ENCODE measurements at places on chromosomes 4 and X. TPM values are rescaled to one million over a fixed set of nuclear protein-coding genes. Genes with fewer than 3 reads are reported as not detected.

TCEANC gene
- 0.92 TPM for total RNA-seq

TSPAN7 gene
- 0.13 TPM for total RNA-seq

NUDT10 gene
- not detected for total RNA-seq

USP46 gene
- total RNA-seq, result 15.5 TPM

OFD1 gene
- 22.8 TPM for total RNA-seq

DCAF8L2 gene
- total RNA-seq, result not detected

GPR173 gene
- 0.13 TPM for total RNA-seq

LRRC66 gene
- total RNA-seq, result 0.08 TPM

GPR82 gene
- not detected for total RNA-seq

PDHA2 gene
- total RNA-seq, result not detected

ARHGAP36 gene
- not detected for total RNA-seq

ZMYM3 gene
- 40.2 TPM for total RNA-seq

GRCh38 chrX:18995221-18995620, 11.3 kb upstream of the PHKA2 start:
- no peak for DNase-seq

- no peak for DNase-seq
These were observed 180.3 kb upstream of the ATOH1 start for GRCh38 chr4:93648258-93648657.

DNA sequence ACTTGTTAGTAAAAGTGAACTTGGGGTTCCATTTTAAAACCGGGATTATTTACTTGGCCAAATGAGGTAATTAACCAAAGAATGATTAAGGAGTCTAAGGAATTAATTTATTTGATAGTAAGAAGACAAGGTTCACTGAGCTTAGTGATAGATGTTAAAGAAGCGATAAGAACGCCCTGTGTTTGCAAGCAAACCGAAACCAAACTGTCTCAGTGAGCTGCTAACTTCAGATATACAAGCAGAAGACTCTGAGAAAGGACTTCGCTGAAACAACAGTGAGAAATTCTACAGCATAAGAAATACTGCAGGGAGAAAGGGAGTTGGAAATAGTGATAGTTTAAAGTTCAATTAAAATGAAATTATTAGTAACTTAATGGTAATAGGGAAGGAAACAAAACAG, 37.6 kb upstream of the SHISA3 start:
- no peak for DNase-seq

- DNase-seq, result no peak
These were observed 12.4 kb upstream of the GPR173 start for GRCh38 chrX:53036149-53036548.

DNA sequence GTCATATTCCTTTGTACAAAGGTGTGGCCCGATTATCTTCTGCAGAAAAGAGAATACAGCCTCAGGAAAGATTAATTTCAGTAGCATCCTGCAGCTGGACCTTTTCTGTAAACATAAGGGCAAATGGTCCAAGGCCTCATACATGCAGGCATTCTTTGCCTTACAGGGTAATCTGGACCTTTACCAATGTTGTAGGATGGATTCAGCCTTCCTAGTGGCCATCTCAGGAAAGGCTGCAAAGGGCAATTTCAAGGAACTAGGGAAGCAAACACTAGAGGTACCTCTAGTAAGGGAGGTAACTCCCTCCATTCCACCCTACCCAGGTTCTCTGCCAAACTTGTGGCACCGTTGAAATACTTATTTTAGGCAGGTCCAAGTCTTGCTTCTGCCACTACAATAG, 43.0 kb downstream of the UGT2B28 start:
- no peak for DNase-seq

DNA sequence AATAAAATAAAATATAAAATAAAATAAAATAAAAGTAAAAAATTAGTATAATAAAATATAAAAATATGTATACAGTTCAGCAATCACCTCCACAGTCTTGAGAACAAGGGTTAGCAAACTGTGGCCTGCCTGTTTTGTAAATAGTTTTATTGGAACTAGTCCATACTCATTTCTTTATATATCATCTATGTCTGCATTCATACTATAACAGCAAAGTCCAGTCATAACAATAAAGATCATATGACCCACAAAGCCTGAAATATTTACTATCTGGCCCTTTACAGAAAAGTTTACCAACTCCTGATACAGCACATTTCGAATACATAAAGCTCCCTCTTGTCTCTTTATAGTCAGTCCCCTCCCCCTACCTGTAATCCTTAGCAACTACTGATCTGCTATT, 111.9 kb downstream of the SLC10A6 start:
- DNase-seq, result no peak

DNA sequence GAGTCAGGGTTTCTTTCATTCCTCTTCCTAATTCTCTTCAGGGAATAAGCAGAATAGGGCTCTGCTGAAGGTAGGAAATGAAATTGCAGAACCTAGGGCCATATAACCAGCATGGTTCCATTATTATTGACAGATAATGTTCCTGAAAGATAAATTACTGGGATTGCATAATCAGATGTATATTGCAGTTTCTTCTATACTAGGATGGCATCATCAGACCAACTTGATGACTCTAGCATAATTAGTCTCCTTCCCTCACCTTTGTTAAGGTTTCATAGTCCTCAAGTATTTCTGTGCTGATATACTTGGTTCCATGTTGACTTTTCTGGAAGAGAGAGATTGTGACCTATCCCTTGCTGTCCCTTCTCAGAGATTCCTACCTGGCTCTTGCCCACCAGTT, 492.3 kb upstream of the LCORL start:
- no peak for DNase-seq

- no peak for DNase-seq
These were observed 188.2 kb downstream of the GABRB1 start for GRCh38 chr4:47219586-47219985.

- no peak for DNase-seq
These were observed 37.6 kb downstream of the KIT start for GRCh38 chr4:54695337-54695736.

GRCh38 chr4:77619408-77619807, 13.8 kb downstream of the CXCL13 start:
- no peak for DNase-seq

DNA sequence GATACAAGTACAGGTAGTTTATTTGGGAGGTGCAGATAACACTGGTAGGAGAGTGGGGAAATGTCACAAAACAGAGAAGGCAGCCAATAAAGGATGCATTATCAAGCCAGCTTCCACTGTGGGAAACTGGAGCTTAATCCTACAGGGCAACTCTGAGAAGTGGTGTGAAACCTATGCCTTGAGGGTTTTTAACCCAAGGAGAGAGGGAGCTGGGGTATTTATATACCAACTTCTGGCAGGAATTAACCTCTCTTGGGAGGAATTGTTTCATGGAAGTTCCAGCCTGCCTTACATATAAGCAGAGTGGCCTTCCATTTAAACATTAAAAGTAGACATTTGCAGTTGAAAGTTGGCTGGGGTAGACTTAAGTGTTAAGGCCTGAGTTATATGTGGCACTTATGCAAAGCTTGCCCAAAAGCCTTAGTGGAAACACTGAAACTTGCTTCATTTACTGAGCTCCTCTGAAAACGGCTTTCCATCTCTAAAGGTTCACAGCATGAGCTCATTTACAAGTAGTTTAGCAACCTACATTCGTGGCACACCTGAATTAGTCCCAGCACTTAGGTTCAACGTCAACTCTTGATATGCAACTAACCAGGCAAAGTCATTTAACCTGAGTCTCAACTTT, 19.2 kb downstream of the MAGEB17 start:
- no peak for DNase-seq

- no peak for DNase-seq
These were observed at the start of gene PPP2R2C for GRCh38 chr4:6472387-6473263. Gene PPP2R2C, minus strand, starts transcription at chr4:6472614. Its CDS starts 385 bp downstream, at chr4:6472229.

DNA sequence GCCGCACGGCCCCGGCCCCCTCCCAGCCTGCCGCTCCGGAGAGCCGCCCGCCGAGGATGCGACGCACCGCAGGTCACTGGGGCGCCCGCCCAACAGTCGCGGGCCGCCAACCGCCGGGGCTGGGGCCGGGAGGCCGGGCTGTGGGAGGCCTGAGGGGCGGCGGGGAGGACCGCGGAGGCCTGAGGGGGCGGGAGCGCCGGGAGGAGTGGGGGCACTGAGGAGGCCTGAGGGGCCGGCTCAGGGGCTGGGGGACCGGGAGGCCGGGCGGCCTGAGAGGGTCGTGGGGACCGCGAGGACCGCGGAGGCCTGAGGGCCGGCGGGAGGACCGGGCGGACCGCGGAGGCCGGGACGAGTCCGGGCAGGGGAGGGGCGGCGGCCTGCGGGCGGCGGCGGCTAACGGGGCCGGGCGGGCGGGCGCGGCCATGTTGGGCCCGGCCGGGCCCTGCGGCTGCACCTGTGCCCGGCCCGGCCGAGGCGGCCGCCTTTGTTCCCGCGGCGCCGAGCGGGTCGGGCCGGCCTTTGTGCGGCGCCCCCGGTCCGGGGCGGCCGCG, 353 bp downstream of the NSD2 start:
- no peak for DNase-seq

- no peak for DNase-seq
These were observed 20.4 kb upstream of the TENM3 start for GRCh38 chr4:182222766-182223165.

- no peak for DNase-seq
These were observed 238.1 kb upstream of the GPC4 start for GRCh38 chrX:133653358-133653757.

DNA sequence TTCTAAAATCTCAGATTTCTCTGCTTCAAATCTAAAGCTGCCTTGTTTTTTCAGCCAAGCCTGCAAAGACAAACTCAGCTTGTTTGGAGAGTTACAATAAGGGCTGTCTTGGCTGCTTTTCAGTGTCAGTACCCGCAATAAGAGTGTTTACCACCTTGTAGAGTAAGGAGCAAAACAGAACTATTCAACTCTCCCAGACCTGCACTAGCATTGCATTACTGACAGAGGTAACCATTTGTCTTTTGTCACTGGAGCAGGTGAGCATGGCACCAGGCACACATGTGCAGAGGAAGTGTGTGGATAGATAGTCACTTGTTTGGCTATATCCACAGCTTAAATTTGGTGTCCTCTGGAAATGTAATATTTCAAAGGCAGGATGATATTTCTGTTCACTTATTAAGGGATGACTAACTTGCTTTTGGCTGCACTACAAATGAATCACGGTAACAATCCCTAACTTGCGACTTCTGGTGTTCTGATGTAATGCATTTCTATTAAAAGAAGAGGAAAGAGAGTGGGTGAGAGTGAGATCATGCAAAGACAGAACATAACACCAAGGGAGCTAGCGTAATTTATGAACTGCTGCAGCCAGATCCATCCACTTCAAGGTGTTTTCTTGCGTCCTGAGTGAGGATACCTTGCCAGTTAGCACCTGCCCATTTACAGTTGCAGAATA, 38.6 kb downstream of the PTCHD1 start:
- peak; percentile 10 for DNase-seq

- no peak for DNase-seq
These were observed 13.8 kb upstream of the SLC2A9 start for GRCh38 chr4:10035130-10035529.

GRCh38 chrX:100931218-100931924, 2.7 kb upstream of the XKRX start:
- DNase-seq, result no peak

DNA sequence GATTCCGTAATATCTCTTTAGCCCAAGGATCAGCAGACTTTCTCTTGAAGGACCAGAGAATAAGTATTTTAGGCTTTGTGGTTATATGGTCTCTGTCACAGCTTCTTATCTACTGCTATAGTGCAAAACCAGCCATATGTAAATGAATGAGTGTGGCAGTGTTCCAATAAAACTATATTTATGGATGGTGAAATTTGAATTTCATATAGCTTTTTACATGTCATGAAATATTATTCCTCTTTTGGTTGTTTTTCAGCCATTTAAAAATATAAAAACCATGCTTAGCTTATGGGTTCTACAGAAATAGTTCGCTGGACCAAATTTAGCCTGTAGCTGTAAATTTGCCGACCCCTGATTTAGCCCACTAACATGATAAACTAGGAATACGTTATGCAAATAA, 18.0 kb upstream of the MSMO1 start:
- DNase-seq, result no peak

DNA sequence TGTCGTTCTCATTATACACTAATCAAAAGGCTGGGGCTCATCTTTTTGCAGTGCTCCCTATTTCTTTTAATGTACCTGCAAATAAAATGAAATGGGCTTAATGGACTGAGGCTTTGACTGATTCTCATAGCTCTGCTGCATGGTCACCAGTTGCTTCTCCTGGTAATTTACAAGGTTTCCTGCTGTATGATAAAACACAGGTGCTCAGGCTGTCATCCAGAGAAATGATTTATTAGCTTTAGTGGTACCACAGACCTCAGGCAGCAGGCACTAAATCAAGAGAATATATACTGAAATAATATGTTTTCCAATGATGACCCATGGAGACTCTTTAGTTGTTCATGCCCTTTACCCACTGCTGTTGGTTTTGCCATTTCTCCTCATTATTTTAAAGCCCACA, 137.7 kb downstream of the C4orf33 start:
- DNase-seq, result no peak

DNA sequence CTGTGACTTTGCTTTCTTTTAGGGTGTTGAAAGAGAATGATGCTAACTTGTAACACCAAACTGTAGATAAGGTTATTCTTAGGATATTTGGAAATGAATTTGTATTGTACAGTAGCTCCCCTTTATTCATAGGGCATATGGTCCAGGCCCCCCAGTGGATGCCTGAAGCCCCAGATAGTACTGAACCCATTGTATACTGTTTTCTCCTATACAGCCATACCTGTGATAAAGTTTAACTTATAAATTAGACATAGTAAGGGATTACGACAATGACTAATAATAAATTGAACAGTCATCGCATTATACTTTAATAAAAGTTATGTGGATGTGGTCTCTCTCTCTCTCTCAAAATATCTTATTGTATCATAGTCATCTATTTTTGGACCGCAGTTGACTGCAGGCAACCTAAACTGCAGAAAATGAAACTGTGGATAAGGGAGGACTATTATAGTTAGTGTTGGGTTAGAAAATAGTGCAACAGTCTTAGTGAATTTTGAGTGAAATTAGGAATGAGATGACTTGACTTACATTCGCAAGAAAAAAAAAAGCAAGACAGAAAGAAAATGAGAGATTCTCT, 105.1 kb downstream of the CLDN22 start:
- no peak for DNase-seq

DNA sequence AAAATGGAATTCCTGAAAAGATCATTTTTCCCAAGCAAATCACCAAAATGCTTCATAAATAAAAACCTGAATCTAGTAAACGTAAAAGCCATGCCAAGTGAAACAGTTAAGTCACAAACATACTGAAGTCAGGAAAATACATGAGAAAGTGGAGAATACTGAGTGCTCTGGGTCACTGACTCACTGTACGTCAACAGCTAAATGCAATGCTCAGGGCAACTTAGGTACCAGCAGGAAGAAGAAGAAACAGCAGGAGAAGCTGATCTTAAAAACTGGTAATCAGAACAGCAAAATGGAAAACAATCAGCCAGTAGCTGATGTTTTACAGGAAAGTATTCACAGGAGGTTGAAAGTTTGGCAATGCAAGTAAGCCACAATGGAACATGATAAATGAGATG, 252.6 kb upstream of the ETNPPL start:
- DNase-seq, result no peak

DNA sequence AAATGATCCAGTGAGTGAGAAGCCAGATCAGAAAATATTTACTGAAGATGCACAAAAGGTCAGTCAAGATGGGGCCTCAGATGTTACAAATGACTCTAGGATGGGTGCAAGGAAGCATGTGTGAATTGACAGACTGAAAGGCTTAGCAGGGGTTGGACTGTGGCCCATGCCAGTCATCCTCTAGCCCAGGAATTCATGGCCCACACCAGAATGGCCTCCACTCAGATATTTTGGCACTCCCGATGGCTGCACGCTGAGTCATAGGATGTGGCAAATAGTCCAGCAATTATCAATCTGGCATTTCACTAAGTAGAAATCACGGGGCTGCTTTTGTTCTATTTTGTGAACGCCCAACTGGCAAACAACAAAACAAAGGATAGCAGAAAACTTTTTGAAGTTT, 406.5 kb downstream of the IQCM start:
- no peak for DNase-seq

GRCh38 chr4:87555773-87556619, 26.8 kb upstream of the SPARCL1 start:
- DNase-seq, result no peak

Data from Panc1 (cell line).